ENCODE measurements at places on chromosomes 11 and 22.

GRCh38 chr22:18032455-18033101 lies 8.2 kb upstream of the MICAL3 start:
- DNase-seq, result no peak

DNA sequence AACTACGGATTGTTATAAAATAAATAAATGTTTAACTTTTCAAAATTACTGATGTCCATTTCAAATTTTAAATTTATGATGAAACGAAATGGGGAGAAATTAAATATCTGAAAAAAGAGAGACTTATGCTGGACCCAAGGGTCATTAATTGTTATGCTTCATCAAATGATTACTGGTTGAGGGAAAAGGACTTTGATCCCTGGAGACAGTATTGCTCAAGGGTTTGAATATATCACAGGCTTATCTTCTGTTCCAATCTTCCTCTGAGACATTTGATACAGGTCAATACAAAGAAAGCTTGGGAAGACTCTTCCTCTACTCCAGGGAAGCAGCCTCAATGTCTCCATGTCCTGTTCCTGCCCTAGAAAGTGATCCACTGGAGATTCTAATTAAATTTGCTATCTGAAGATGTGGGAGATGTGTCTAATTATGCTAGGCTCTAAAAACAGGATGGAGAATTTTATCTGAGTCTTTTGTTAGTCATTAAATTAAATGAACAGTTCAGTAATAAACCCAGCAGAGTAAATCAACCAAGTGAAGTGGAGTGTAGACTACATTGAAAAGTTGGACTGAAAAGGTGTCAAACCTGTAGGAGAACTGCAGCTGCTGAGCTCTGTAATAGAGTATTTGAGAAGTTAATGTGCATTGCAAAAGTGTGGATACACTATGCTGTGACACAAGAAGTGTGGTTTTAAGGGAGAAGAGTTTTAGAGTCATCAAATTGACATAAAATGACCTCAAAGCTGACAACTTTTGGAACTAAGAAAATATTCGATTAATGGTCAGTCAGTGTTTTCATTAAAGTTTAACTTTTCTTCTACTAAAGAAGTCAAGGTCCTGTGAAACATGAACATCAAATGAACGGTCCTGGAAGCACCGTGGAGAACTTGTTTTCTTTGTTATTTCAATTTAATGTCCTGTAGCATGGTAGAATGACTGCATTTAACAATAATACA lies 623.7 kb upstream of the CCDC90B start:
- no peak for DNase-seq

DNA sequence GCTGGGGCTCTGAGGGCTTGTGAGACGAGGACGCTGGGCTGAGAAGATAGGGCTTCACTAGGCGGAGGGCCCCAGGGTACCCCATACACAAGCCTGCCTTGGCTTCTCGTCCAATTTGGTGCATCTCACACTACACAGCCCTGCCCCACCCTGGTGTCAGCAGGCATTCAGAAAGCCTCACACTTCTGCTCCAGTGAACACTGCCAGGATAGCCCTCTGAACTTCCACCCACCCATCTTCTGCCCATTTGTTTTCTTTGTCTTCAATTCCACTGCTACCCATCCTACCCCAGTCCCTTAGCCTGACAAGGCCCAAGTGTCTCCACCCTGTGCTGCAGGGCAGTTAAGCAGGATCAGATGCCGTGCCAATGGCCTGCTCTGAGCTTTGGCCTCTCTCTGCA lies 1.9 kb upstream of the BUD13 start:
- no peak for DNase-seq

- no peak for DNase-seq
Measured at GRCh38 chr22:44995715-44996114, 14.1 kb downstream of the PHF21B start.

- DNase-seq, result no peak
Measured at GRCh38 chr22:47996446-47996857, 1234.0 kb downstream of the TBC1D22A start.

DNA sequence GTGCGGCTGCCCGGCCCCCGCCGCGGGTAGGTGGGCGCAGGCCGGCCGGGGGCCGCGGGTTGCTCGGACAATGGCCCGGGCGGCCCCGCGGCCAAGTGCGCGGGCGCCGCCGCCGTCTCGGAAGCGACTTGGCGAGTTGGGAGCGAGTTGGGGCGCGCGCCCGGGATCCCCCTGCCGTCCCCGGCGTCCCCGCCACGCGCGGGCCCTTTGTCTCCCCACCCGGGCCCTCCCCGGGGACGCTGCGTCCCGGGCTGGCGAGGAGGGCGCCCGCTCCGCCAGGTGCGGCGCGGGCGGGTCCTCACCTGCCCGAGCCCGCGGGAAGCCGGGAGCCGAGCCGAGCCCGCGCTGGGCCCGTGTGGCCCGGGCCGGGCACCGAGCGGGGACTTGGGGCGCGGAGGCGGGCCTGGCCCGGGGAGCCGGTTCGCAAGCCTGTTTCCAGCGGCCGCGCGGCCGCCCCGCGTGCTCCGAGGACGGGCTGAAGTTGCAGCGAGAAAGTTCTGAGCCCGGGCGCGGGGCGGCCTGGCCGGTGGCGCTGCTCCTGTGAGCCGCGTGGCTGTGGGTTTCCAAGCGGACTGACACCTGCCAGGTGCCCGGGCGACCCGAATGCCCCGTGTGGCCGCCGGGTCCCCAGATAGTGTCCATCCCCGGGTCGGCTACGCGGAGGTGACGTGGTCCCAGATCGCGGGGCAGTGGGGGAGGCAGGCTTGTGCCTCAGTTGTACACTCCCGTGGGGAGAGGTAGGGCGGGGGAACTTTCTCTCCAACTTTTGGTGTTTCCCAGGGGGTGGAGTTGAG lies 586 bp downstream of the LRP5 start:
- DNase-seq, result no peak

DNA sequence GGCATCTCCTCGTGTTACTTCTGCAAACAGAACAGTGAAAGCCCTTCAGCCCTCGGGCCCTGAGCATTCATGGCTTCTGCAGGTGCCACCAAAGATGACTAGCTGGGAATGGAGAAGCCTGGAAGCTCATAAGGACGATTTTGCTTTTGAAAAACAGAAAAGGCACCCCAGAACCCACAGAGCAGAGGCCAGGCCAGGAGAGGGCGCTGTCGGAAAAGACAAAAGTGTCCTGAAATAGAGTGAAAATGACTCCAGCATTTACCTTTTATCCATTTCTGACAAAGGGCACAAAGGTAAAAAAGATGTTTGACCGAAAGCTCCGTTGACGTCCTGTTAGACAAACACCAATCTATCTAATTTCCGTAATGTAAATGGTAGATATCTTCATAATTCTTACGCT lies 37.6 kb downstream of the ZNF195 start:
- no peak for DNase-seq

- no peak for DNase-seq
Measured at GRCh38 chr22:40694411-40694810, 15.1 kb downstream of the MCHR1 start.

DNA sequence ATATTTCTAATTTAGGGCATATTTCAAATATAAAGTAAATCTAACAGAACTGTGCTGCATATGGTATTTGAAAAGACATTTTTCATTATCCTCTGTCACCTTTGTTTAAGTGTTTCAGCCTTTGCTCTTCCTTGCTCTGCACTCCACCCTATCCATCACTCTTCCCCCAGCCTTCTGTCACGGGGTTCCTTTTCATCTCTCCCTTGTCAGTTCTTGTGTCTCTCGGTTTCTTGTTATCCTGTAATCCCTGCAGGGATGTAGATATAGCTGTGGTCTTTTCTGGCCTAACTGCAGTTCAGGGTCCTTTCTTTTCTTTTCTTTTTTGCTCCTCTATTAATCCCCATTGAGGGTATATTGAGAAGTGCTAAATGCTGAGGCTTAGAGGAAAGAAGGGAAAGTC lies 261.9 kb downstream of the DCDC1 start:
- DNase-seq, result no peak

DNA sequence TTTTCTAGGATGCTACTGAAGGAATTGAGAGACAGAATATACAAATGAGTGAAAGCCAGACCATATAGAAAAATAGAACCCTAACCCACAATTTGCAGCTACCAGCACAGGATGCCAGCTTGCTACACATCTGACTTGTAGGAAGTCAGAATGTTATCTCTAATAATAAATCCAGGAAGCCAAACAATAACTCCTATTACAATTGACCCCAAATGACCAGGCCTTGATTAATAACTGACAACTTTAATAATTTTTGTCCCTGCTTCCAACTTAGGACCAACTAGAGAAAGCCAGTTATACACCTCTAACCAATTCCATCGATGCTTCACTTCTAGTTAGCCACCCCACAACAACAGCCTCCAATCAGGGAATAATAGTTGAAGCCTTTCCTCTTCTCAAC lies 193.4 kb downstream of the CASP12 start:
- DNase-seq, result no peak

DNA sequence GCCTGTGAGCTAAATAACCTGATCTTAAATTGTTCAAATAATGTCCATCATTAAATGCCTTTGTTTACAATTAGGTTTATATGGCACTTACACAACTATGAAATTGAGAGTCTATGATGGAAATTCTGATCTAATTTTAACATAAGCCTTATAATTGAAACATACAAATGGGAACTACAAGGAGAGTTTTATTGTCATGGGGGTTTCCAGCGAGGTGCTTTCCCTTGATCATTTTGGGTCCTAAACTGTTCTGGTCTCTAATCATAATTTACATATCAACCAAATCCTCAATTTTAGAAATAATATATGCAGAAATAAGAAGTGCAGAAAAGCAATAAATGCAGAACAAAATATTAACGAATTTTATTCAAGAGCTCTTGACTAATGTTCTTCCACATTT lies 44.9 kb downstream of the RRAS2 start:
- DNase-seq, result no peak

DNA sequence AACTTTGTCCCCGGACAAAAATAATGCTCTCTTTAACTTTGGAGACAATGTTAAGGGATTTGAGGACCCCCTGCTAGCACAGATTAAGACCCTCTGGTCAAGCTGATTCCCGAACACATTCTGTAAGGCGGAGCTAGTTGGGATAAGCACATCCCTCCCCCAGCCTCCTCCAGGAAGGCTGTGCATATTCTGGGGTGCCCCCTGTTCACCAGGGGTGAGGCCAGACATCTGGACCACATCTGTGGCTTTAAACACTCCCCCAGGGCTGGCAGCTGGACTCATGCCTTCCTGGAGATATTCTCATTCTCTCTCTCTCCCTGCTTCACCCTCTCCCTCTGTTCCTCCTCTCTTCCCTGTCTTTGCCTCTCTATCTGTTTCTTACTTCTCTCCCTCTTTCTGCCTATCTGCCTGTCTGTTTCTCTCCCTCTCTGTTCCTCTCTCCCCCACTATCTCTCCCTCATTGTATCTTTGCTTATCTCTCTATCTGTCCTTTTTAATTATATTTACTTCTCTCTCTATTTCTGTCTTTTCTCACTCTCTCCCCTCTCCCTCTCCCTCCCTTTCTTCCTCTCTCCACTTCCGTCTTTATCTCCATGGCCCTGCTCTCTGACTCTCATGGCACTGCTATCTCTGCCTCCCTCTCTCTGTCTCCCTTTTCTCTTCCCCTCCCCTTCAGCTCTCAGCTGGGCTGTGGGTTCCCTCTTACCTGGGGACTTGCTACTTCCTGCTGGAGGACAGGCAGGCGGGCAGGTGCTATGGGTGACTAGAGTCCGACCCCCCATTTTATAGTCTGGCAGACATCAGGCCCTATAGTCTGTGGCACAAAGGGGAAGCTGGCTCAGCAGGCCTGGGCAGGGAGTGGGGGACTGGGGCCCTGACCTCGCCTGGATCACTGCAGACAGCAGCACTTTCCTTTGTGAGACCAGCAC lies at the start of gene CRYBB1:
Gene CRYBB1, minus strand, starts transcription at position 757 of the 929 bp plus-strand sequence. CDS start 1,708 bp downstream, outside the sequence.
- DNase-seq, result no peak

DNA sequence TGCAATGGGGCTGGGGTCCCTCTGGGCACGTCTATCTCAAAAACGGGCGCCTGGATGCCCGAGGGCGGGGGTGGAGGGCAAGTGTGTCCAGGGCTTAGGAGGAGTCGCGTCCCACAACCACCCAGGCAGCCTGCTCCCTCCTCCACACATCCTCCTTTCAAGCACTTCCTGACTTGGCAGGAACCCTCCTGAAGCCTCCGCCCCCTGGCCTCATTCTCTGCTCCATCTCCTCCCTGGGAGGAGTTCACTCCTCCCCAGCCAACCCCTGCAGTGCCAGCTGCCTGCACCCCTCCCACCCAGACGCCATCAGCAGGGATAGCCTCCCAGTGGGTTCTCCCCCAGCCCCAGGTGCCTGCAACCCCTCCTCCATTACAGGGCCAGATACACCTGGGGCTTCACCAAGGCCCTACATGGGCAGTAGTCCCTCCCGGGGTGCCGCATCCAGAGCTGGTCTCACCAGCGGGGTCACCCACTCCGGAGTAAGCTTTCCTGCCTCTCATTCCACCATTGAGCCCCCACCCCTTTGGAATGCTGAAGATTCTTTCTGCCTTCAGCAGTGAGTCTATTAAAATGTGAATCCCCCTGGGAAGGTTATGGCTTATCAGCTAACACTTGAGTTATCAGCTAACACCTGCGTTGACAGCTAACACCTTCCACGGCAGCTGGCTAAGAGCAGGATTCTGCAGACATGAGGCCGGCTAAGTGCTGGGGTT lies 24.4 kb downstream of the RTN4R start:
- peak; percentile 48 for DNase-seq

DNA sequence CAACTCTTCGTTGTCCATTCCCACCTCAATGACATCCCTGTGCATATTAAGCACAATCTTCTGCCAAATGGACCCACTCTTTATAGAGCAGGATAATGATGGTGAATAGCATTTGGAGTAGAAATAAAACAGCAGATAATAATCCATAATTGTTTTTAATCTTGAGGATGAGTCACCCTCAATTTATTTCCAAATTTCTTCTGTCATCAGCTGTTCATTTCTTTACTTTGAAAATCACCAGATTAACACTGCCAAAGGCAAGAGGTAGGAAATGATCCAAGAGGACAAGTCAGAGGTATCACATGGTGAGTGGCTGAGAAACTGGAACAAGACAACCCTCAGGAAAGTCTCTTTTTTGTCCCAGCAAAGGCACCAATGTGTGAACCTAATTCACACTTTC lies 7.3 kb upstream of the AMBRA1 start:
- DNase-seq, result no peak

DNA sequence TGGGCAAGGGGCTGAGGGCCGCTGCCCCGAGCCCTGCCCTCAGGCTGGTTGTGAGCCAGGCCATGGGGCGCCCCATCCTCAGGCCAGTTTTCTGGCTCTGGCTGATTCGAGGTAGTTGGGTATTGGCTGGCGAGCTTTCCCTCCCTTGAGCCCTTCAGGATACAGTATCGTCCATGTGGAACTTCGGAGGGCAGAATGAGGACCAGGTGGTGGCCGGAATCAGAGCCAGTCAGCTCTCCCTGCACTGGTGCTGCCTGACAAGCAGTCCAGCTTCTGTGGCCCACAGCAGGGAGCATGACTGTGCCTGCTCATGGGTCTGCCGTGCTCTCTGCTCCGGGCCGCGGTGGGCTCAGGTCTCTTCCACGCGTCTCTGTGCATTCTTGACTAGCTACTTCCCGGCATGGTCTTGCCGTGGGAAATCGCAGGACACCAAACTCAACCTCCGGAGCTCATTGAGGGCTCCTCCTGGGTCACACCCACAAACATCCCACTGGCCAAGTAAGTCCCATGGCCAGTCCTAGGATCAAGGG lies 1289.3 kb downstream of the BRD1 start:
- DNase-seq, result no peak

- DNase-seq, result peak; percentile 11
Measured at GRCh38 chr22:31944700-31945442, 536 bp downstream of the YWHAH start.

All from T-helper 22 cell (primary cell).